RPMI7951 (cell line): ENCODE measurements at places on chromosomes 3 and 15. TPM values are rescaled to one million over a fixed set of nuclear protein-coding genes. Genes with fewer than 3 reads are reported as not detected.

- DNase-seq, result no peak
Observed at GRCh38 chr3:81041331-81041730, 720.1 kb downstream of the GBE1 start.

The RAMAC gene
- 64.4 and 66.1 TPM in 2 replicates for total RNA-seq

GRCh38 chr3:38640661-38641452, 8.6 kb downstream of the SCN5A start:
- DNase-seq, result no peak

GRCh38 chr3:39962581-39962980, 153.2 kb downstream of the MYRIP start:
- DNase-seq, result no peak

DNA sequence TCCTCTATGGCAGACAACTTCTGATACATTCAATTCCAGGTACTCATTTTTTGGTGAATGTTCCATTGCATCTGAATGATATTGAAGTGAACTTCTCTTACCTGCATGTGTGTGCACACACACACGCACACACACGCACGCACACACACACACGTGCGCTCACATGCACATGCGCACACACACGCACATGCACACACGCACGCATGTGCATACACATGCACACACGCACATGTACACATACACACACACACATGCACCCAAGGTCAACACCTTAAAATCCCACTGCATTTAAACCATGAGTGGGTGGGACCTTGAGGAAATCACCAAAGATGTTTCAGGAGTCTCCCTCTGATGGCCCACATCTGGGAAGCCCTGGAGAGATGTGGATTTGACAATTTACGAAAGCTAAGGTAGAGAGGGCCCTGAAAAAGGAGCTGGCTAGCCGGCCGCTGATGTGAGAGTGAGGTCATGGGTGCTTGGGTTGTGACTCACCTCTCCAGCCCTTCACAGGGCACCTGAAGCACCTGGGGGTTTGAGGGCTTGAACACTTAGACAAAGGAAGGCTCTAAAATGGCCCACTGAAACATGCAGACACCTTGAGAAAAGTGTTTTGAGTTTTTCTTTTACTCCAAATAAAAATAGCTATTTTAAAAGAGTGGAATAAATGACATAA, 269.1 kb upstream of the LRRFIP2 start:
- no peak for DNase-seq

GRCh38 chr3:129213238-129213637, 29.5 kb upstream of the CNBP start:
- DNase-seq, result no peak

The CCR5 gene
- total RNA-seq, result not detected in 2 replicates

GRCh38 chr15:64857421-64857820, 15.7 kb downstream of the PLEKHO2 start:
- DNase-seq, result peak; percentile 41
